ENCODE measurements at places on chromosomes 5 and 9. TPM values are rescaled to one million over a fixed set of nuclear protein-coding genes. Genes with fewer than 3 reads are reported as not detected.

Gene RNF38
- total RNA-seq: 57.5 TPM

Gene RRAGA
- total RNA-seq: 55.7 TPM

Gene EMB
- total RNA-seq: 17.9 TPM

Gene PCDHGA8
- 10.1 TPM for total RNA-seq

Gene SFXN1
- total RNA-seq: 67.5 TPM

Gene JMY
- total RNA-seq: 67.3 TPM

Gene FAM78A
- total RNA-seq: 3.8 TPM

Gene KIF12
- total RNA-seq: 0.93 TPM

Gene PRRX2
- total RNA-seq: 7.9 TPM

Gene DNAJC21
- total RNA-seq: 44.5 TPM

Gene EQTN
- total RNA-seq: 1.2 TPM

Gene ACOT12
- not detected for total RNA-seq

Gene DNAH5
- total RNA-seq: 0.49 TPM

Gene PCDHGB4
- total RNA-seq: 20.7 TPM

Gene RNF224
- not detected for total RNA-seq

Gene CDX1
- total RNA-seq: not detected

Gene MINAR2
- 0.55 TPM for total RNA-seq

Gene RMI1
- total RNA-seq: 22.7 TPM

Gene PPP3R2
- 0.82 TPM for total RNA-seq

Gene HAPLN1
- total RNA-seq: 4.8 TPM

Gene CXCL14
- 63.1 TPM for total RNA-seq

Gene HK3
- total RNA-seq: 1.9 TPM

Gene ZNF618
- total RNA-seq: 29.5 TPM

Gene RNF183
- 0.66 TPM for total RNA-seq

Gene CD72
- total RNA-seq: 2.5 TPM

Gene FOXD4L5
- total RNA-seq: 0.22 TPM

Gene CCDC192
- total RNA-seq: not detected

Gene BTNL9
- 4.7 TPM for total RNA-seq

Gene SLC34A3
- total RNA-seq: not detected

Gene EPB41L4A
- total RNA-seq: 39.2 TPM

Gene PRDM9
- total RNA-seq: not detected

Gene CYLC2
- not detected for total RNA-seq

Gene SPATA9
- total RNA-seq: not detected

Gene ITGA2
- 26.3 TPM for total RNA-seq

Gene DRD1
- 6.8 TPM for total RNA-seq

Gene CTNND2
- 37.3 TPM for total RNA-seq

Gene CCL27
- not detected for total RNA-seq

Gene SSNA1
- total RNA-seq: 51.1 TPM

Gene BAAT
- 0.22 TPM for total RNA-seq

Gene AFAP1L1
- 21.0 TPM for total RNA-seq

Gene MARVELD2
- total RNA-seq: 4.1 TPM

Gene FBLL1
- 15.7 TPM for total RNA-seq

Gene NFIB
- 115 TPM for total RNA-seq

Gene SPINK6
- not detected for total RNA-seq

Gene CBY3
- not detected for total RNA-seq

Gene CHD1
- total RNA-seq: 169 TPM

All from camera-type eye (tissue), 1 donor.